ENCODE measurements at places on chromosomes 7 and 10.

DNA sequence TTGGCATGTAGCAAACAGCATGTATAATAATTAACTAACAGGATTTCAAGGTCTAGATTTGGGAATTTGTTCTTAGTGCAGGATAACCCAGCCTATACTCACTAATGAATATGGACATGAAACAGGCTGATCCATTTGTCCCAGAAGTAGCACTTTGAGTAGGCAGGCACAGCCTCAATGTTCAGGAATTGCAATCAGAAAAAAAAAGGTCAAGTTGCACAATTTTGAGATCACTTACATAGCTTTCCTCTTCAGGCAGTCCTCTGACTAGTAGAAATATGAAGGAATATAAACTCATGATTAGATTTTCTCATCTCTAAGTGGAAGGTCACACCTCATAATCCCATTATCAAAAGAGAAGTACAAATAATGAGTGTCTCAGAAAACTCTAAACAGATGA, 921.4 kb upstream of the CELF2 start:
- DNase-seq = no peak

DNA sequence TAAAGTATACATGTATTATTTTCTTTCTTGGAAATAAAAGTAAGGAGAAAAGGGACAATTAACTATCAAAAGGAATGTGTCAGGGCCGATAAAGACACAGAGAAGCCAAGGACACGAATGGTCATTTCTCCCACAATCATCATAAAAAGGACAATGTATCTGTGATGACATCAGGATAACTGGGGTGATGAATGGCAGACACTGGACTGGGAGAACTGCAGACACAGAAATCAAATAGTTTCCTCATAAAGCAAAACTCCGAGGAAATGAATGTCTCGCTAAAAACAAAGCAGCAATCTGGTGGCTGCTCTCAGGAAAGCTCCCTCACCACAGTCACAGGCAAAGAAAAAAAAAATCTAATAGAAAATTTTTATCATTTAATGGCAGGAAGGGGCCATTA, 69.3 kb upstream of the NPY start:
- DNase-seq = no peak

GRCh38 chr10:96910488-96911395, 78.6 kb downstream of the LCOR start:
- peak; percentile 20 for DNase-seq

- peak; percentile 14 for DNase-seq
Observed at GRCh38 chr10:118720685-118721538, 33.9 kb downstream of the CACUL1 start.

DNA sequence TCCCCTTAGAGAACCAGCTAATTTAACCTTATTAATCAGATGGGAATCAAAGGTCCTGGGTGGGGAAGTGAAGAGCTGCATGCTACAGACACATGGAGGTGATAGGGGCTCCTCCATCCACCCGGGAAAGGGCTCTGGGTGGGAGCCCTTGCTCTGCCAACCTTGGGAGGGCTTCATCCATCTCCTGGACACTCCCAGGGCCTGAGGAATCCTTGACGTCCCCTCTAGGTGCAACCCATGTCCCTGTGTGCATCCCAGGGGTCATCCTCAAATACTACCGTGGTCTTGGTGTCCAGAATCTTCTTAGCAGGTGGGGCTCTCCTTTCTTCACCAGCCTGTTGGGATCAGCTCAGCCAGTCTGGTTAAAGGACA, 55.4 kb upstream of the IGFBP3 start:
- no peak for DNase-seq

GRCh38 chr7:45173596-45174327, 16.2 kb downstream of the RAMP3 start:
- no peak for DNase-seq

DNA sequence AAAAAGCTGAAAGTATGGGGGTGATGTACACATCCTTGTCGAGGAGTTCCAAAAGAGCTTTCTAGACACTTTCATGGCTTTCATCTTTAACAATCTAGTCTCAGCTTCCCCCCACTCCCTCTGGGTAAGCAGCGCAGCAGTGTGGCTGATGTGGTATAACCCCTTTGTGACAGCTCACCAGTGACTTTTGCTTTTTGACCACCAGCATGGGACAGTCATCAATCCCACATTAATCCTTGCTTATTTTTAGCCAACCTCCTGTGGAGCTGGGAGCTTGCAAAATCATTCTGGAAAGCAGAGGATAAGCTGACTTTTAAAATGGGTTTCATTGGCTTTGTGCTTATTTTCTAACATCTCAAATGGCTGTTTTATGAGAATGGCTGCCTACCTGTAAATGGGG, 272.7 kb downstream of the HDAC9 start:
- no peak for DNase-seq

- no peak for DNase-seq
Observed at GRCh38 chr7:148856891-148857290, 27.2 kb downstream of the EZH2 start.
